ENCODE measurements at places on chromosomes 5 and 9.

DNA sequence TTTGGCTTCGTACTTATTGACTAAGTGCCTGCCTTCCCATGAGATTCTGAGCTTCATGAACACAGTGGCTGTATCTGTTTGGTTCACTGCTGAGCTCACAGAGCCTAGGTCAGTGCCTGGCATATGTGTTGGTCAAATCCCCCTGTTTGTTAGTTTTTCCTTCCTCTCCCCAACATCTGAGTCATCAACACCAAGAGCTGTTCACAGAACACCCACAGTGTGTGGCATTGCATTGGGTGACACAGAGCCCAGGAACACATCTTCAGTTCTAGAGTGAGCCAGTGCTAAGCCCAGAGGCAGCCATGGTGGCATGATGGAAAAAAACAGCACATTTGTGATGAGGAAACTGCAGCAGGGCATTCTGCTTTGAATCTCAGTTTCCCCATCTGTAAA, 294.6 kb downstream of the SEC61B start:
- DNase-seq, result no peak

DNA sequence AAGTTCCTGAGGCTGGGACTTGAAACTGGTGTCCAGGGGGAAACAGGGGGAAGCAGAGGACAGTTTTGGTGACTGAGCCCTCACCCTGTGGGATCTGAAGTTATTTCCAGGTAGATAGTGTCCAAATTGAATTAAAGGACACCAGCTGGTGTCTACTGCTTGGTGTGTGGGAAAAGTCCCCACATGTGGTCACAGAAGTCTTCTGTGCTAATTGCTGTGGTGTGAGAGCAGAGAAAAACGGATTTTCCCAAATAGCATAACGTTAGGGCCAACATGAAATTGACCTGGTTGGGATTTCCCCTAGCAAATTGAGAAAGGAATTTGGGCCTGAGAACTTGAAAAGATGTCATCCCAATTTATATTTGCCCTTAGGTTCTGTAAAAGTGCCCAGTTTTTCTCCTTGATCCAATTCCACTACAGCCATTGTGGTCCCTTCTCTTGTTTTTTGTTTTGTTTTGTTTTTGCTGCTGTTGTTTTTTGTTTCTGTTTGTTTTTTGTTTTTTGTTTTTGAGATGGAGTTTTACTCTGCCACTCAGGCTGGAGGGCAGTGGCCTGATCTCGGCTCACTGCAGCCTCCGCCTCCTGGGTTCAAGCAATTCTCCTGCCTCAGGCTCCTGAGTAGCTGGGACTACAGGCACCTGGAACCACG, 5.6 kb upstream of the STARD4 start:
- DNase-seq, result no peak

DNA sequence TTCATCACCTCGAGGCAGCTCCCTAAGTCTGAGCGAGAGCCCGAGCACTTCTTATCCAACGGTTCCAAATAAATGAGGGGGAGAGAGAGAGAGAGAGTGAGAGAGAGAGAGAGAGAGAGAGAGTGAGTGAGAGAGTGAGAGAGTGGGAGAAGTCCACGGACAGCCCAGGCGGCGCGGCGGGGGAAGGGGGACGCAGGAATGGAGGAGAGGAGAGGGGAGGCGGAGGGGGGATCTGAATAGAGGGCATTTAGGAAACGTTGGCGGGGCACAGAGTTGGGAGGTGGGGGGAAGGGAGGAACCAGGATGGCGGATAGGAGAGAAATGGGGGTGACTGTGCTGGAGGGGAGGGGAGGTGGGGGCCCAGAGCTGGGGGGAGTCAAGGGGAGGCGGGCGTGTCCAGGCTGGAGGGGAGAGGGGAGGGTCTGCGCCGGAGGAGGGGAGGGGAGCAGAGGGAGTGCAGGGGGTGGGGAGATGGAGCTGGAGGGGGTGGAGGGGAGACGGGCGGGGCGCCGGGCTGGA, 398 bp upstream of the BASP1 start:
- DNase-seq, result peak; percentile 83

GRCh38 chr5:4097199-4097598, 501.6 kb downstream of the IRX1 start:
- DNase-seq, result no peak

DNA sequence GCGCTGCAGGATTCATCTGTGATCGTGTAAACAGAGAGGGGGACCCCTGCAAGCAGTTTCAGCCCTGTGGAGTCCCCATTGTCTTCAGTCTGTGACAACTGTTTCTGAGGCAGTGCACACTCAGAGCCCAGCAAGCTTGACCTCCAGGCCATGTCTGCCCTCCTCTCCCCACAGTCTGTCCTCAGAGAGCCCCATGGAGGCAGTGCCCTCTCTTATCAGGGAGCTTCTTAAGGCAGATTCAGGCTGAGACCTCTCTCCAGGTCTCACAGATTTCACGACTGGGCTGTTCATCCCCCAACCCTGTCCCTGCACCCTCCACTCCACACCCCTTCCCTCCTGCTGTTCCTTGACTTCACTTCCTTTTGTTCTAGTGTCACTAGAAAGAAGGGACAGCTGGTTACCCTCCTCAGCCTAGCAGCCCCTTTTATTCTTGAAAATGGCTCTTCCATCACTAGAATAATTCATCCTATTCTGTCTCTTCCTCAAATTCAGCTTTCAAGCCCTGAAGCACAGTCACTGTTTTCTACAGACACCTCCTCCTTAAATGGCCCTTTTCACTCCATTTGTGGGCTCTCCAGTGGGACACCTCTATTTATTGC, 218.4 kb downstream of the MED10 start:
- DNase-seq, result no peak

DNA sequence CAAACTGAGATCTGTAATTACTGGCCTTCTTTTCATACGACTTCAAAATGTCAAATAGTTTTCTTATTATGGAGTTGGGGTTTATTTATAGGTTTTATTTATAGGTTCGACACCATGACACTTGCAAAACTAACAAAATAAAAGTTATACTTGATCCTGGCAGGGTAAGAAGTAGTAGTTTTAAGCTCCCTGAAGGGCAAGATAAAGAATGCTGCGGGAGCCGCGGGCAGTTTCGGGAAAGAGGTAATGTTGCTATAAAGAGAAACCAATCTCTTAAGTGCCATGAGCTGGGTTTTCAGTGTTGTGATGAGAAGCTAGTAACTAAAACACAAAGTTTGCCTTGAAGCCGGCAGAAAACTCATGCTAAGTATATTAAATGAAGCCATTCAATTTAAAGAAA, 24.8 kb downstream of the PTPN3 start:
- DNase-seq, result no peak

- DNase-seq, result no peak
Observed at GRCh38 chr9:22111954-22112247, 102.8 kb upstream of the CDKN2B start.

- no peak for DNase-seq
Observed at GRCh38 chr5:93874491-93874890, 133.1 kb upstream of the POU5F2 start.

GRCh38 chr9:70003901-70004714, 39.5 kb upstream of the MAMDC2 start:
- DNase-seq, result no peak

- DNase-seq, result no peak
Observed at GRCh38 chr9:69445251-69445650, 120.2 kb downstream of the ENTREP1 start.

DNA sequence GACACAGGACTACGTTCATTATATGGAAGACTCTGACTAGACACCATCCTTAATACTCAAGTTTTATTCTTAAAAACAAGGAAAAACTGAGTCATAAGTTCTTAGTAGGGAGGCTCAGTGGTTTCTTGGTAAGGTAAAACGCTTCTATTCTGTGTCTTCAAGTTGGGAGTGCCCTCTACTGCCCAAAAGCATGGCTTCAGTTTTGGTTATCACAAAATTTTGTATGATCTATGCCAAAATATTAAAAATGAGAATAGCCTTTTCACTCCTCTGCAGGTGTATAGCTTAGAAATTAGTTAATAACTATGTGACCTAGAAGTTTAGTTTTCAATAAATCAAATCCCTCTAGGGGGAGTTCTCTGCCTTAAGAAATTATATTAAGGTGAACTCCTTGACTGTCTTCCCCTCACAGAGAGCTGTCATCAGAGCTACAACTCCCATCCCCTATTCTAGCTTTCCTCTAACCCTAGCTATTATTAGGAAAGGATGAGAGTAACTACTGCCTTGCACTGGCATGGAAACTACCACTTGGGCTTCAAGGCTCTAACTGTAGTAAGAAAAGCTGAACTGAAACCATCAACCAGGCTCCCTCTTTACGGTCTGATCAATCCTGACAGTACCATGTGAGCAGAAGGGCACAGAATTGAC, 189.7 kb downstream of the GNAQ start:
- no peak for DNase-seq

- no peak for DNase-seq
Observed at GRCh38 chr5:135441350-135441831, 5.8 kb downstream of the DCANP1 start.

DNA sequence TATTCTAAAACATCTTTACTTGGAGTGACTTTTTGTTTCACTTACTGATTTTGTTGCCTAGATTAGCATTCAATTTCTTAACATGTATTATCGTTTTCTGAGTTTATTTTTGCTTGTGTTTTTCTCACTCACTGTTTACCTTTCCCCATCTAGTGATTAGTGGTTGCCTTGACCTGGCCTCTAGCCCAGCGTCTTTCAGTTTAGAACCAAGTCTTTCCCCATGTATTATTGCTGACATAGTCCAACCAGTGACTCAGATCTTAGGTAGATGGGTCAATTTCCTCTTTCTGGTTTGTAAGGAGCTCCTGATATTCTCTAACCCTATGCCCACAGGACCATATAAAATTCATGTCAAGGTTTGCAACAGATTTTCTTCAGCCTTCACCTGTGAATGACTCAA, 135.5 kb downstream of the PRR16 start:
- no peak for DNase-seq

DNA sequence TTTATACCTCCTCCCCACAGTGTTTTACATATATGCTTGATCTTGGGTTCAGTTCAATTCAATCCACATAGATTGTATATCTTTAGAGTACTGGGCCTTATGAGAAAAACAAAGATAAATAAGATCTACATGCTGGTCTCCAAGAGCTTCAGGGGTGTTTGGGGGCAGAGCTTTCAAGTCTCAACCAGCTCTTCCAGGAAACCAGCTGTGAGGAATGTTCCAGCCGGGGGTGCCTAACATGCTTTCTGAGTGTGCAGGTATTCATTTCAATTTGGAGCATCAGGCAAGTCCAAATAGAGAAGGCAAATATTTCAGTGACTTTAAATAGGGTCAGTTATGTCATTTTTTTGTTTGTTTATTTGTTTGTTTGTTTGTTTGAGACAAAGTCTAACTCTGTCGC, 5.7 kb upstream of the RAPGEF1 start:
- DNase-seq, result no peak

DNA sequence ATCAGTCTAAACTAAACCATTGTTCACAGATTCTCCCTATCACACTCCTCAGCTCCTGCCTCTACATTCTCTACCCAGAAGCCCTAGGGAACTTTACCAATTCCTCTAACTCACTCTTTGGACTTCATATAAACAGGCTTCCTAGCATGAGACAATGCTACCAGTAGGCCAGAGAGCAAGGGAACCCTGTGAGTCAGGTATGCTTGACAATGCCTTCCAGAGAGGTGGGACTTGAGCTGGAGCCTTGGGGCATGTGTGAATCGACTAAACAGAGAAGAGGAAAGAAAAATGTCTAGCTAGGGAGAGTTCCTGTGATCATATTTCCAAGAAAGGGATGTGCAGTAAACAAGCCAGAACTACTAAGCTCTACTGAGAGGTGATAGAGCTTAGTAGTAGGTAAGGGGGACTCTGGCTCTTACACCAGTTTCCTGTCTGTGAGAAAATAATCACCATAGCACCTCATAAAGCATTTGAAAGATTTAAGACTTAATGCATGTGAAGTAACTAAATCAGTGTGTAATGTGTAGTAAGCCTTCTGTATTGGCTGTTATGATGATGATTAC, 6.4 kb upstream of the RFK start:
- DNase-seq, result no peak

GRCh38 chr9:133591116-133591910, 17.9 kb downstream of the FAM163B start:
- no peak for DNase-seq

GRCh38 chr5:154087260-154087659, 48.5 kb downstream of the MFAP3 start:
- DNase-seq, result peak; percentile 21

- DNase-seq, result no peak
Observed at GRCh38 chr9:9949368-9949767, 663.4 kb downstream of the PTPRD start.

DNA sequence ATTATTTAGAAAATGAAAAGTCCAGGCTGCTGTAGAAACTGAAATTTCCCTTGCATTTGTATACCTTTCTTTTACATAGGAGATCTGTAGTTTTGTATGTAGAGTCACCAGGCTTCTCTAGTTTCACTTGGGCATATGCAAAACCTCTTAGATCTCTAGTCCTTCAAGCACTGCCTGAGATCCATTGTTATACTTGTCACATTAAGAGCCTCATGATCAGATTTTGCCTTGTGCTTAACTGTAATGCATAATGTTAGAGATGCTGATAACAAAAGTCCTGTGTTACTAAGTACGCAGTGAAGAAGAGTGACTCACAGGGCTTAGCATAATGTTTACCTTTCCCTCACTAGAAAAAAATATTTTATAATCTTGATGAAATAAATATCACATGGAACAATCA, 250.2 kb downstream of the CYLC2 start:
- no peak for DNase-seq

GRCh38 chr5:31197183-31197582, 3.7 kb downstream of the CDH6 start:
- DNase-seq, result no peak
